ENCODE measurements at places on chromosomes 5 and 9. TPM values are rescaled to one million over a fixed set of nuclear protein-coding genes. Genes with fewer than 3 reads are reported as not detected.

The DRD1 gene
- total RNA-seq = not detected

The LRRC19 gene
- not detected for total RNA-seq

The CENPP gene
- total RNA-seq = 4.7 TPM

The UBE2R2 gene
- 29.8 TPM for total RNA-seq

The OR13C2 gene
- not detected for total RNA-seq
